ENCODE measurements at places on chromosomes 12 and 14. TPM values are rescaled to one million over a fixed set of nuclear protein-coding genes. Genes with fewer than 3 reads are reported as not detected.

- no peaks in the 10 kb centered on the region for H3K27me3 ChIP-seq
- peaks cover 43% of the 10 kb centered on the region for H3K4me1 ChIP-seq
- DNase-seq = no peak
- H3K27ac ChIP-seq = no peak overlapping the region
- peaks cover 48% of the 10 kb centered on the region for H3K36me3 ChIP-seq
Measured at GRCh38 chr12:124450376-124450750, 117.0 kb downstream of the NCOR2 start.

DNA sequence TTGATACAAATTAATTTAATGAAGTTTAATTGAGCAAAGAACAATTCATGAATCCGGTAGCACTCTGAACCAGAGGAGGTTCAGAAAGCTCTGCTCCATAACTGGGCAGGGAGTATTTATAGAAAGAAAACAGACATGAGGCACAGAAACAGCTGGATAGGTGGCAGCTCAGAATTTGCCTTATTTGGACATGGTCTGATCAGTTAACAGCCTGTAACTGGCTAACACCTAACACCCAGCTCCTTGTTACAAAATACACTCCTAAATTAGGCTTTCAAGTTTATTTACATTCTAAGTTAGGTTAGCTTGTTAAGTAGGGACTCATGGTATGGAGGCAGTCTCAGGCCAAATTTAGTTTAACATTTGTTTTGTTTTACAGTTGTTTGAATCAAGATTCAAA lies 67.8 kb upstream of the TMCC3 start:
- DNase-seq = no peak
- no peak overlapping the region for H3K4me3 ChIP-seq
- no peaks in the 10 kb centered on the region for H3K4me1 ChIP-seq
- no peaks in the 10 kb centered on the region for H3K27me3 ChIP-seq
- no peak overlapping the region for H3K27ac ChIP-seq
- H3K36me3 ChIP-seq = no peaks in the 10 kb centered on the region

- no peaks in the 10 kb centered on the region for H3K36me3 ChIP-seq
- H3K27me3 ChIP-seq = peaks cover 19% of the 10 kb centered on the region
- H3K27ac ChIP-seq = no peak overlapping the region
- no peaks in the 10 kb centered on the region for H3K4me1 ChIP-seq
Measured at GRCh38 chr12:1929985-1930802, 11.7 kb upstream of the CACNA2D4 start.

GRCh38 chr12:130556486-130557055 lies 159.5 kb downstream of the RIMBP2 start:
- H3K36me3 ChIP-seq = no peaks in the 10 kb centered on the region
- H3K27me3 ChIP-seq = peaks cover 8% of the 10 kb centered on the region
- no peaks in the 10 kb centered on the region for H3K4me1 ChIP-seq
- no peak overlapping the region for H3K27ac ChIP-seq
- no peak overlapping the region for H3K4me3 ChIP-seq

The SMCO3 gene
- total RNA-seq = 0.68 TPM

DNA sequence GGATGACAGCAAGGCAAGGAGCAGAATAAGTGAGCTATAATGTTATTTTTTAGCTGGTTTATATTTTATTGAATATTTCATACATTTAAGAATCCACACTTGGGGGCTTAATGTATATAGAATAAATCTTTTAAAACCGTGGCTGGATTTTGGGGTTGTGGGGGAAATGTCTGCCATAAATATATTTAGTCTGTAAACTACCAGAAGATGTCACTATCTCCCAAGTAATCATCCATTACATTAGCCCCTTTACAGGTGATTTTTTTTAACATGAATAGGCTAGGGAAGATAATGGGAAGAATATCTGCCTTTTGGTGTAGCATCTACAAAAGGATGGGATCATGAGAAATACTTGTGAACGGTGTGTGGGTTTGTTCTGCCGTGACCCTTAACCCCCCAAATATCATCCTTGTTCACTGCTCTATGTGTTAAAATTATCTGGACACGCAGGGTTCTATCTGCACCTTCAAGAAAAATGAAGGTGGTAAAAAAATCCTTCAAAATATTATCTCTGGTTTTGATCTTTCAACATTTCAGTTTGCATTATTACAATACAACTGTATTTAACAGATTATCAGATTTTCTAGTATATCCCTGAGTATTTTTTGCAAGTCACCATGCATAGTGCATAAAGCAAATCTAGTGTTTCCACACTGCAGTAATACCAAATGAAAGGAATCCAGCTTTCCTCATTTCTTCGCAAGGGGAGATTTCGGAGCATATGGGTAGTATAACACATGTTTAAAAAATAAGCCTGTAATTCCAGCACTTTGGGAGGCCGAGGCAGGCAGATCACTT lies 8.0 kb upstream of the SLC17A8 start:
- DNase-seq = no peak
- no peaks in the 10 kb centered on the region for H3K4me1 ChIP-seq
- no peaks in the 10 kb centered on the region for H3K36me3 ChIP-seq

DNA sequence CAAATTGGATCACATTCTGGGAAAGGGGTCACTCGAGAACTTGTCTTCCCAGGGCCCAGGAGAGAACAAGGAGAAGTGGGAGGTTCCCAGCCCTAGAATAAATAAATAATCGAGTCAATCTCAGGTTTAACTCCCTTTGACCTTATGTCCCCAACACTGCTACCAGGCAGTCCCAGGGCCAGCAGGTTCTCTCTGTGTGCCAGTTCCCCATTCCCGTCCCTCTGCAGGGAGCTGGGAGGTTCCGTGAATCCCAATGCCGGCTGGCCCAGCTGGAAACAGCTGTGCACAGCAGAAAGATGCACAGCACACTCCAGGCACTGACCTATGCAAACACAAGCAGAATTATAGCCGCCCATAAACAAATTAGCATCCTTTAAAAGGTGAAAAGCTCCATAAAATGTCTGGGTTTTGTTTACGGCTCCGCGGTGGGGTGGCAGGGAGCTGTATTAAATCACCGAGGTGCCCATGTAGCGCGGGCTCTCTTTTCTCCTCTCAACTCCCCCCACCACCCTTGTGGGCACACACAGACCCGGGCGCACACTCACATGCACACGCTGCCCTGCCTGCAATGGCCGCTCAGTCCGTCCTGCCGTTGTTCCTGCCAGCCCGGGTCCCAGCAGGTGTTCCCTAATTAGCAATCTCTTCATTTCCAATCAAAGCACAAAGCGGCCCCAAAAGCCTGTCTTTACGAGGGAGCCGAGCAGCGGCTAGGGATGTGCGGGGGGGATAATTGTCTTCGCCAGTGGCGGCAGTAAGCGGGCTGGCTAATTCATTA lies 46.6 kb upstream of the ESRRB start:
- no peak for DNase-seq
- no peak overlapping the region for H3K4me3 ChIP-seq
- peaks cover 12% of the 10 kb centered on the region for H3K27me3 ChIP-seq
- H3K36me3 ChIP-seq = no peaks in the 10 kb centered on the region
- H3K27ac ChIP-seq = no peak overlapping the region
- H3K4me1 ChIP-seq = no peaks in the 10 kb centered on the region

DNA sequence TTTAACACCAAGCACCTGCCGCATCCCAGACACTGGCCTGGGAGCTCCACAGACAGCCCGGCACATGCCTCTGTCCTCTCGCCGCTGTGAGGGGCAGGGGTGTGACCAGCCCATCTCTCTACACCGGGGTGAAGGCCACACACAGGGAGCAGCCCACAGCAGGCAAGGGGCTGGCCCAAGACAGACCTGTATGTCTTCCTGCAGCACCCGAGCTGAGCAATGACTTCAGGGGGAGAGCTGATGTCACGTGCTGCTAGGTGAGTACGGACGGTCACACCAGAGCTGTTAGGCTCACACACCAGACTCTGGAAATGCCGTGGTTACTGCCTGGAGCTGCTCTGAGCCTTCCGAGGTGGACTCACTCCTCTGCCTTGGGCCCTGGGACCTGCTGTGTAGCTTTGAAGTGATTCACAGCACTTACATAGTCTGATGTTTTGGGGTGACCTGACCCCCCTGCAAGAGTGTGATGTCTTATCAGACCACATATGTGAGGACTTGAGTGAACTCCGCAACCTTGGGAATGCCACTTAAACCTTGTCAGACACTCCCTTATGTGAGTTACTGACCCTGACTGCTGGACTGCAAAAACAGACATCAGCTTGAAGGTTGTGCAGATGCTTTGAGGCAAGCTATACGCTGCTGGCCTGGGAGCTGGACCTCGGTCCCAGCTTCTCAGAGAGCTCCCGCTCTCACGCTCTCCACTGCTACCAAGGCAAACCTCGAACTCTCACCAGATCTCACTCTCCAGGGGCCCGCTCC lies 1.8 kb downstream of the XRCC3 start:
- no peaks in the 10 kb centered on the region for H3K27me3 ChIP-seq
- H3K4me1 ChIP-seq = peaks cover 55% of the 10 kb centered on the region
- no peak overlapping the region for H3K4me3 ChIP-seq
- no peak overlapping the region for H3K27ac ChIP-seq
- peaks cover 6% of the 10 kb centered on the region for H3K36me3 ChIP-seq
- no peak for DNase-seq
